ENCODE measurements at places on chromosomes 4 and X. TPM values are rescaled to one million over a fixed set of nuclear protein-coding genes. Genes with fewer than 3 reads are reported as not detected.
A peak's percentile ranks its signal among the peaks of the same experiment; 100 is the strongest.

FABP2 gene
- total RNA-seq, result not detected

VCX3A gene
- total RNA-seq, result not detected

GRCh38 chr4:1291996-1292702 is 2.5 kb downstream of the MAEA start:
- DNase-seq, result peak; percentile 32

- no peak for DNase-seq
Measured at GRCh38 chrX:85573801-85574200, 194.3 kb upstream of the POF1B start.

Data from endodermal cell (in vitro differentiated cells).